HEK293T (cell line): ENCODE measurements at places on chromosomes 1 and 21.

GRCh38 chr1:114122941-114123618, 30.6 kb downstream of the SYT6 start:
- no peak for DNase-seq

- DNase-seq = peak; percentile 51
These were observed 857.4 kb downstream of the USP25 start for GRCh38 chr21:16587141-16587581.

GRCh38 chr21:25733859-25734653, 648 bp downstream of the ATP5PF start:
- DNase-seq = peak; percentile 26

- DNase-seq = no peak
These were observed 88.4 kb downstream of the SMYD2 start for GRCh38 chr1:214369364-214369763.

- no peak for DNase-seq
These were observed 486.6 kb downstream of the SETD4 start for GRCh38 chr21:35573472-35574374.

DNA sequence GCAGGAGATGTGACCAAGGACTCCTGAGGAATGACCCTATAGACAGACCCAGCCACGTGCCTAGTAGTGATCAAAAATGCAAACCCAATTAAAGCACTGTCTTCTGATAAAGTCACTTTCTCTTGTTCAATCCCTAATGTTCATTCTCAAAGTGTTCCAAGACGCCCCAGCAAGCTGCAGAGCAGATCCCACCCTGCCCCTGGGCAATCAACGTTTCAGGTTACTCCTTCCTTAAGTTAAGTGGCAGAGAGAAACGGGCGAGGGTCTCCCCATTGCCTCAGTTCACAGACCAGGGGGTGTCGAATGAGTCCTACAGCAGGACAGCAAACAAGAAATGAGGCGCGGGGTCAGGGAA, 699 bp upstream of the RGS2 start:
- DNase-seq = peak; percentile 11
